GM12878 (cell line): ENCODE measurements at places on chromosomes 5 and 9. TPM values are rescaled to one million over a fixed set of nuclear protein-coding genes. Genes with fewer than 3 reads are reported as not detected.

DNA sequence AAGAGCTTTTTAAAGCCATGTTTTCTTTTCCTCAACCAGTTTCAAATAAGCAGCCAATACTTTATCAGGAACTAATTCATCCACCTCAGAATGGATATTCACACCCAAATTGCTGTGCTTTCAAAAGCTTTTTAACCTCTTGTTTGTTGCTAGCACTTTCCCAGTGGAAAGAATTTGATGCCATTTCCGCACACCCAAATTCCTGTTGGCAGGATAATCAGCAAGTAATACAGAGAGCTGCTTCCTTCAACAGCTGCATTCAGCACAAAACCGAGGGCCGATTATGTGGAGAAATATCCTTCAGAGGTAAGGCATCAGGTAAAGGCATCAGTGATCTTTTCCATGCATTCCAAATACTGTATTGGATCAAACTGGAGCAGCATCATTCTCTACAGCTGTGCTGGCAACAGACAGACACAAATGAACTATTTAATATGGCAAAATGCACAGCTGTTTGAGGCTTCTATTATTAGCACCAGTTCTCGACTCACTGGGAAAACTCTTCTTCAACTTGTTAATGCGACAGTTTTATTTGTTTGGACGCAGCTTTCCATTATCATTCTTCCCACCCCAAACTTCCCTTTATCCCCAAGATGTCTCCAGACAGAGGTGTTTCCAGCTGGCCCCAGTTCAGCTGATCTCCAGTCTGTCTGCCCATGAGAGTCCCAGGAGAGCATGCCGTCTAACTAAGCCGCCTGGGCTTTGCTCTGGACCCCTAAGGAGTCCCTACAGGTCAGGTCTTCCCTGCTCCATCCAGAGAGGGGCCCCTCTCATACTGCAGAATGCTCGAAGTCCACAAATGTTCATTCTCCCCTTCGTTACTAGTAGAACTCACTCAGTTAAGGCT, 22.2 kb upstream of the MGAT1 start:
- no peak for DNase-seq

- no peak for DNase-seq
Observed at GRCh38 chr5:168006456-168007130, 284.9 kb upstream of the WWC1 start.

GRCh38 chr5:140214831-140215230, 39.8 kb downstream of the CYSTM1 start:
- DNase-seq, result no peak

- DNase-seq, result peak; percentile 25
Observed at GRCh38 chr5:158559643-158560042, 540.1 kb downstream of the EBF1 start.

DNA sequence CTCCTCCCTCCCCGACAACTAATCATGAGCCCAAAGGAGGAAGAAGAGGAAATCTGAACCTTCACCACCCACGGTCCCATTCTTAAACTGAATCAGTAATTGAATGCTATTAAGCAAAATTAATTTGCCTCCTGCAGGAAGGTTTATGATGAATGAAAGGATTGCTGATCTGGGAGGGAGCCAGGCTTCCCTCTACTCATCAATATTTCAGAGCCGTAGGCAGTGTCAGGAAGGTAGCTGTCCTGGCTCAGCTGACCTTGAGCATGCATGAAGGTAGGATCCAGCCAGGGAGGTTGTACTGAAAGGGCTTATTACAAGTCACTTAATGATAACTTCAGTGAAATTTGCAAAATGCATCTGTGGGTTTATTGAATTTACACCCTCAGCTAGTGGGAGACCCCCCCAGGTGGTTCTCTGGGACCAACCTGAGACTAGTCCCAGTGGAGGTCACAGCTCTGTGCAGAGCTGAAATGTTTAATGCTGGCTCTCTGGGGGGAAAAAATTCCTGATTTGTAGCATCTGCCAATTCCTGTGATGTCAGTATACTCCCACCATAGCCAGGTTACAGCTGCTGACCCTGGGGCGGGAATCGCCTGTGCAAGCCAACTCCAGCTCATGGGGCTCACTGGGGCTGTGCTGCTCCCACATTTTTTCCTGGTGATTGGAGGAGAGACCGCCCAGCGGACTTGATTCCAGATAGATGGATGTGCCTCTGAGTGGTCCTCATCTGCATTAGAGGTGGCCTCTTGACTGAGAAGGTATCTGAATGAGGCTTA, 47.9 kb upstream of the NCS1 start:
- DNase-seq, result no peak

DNA sequence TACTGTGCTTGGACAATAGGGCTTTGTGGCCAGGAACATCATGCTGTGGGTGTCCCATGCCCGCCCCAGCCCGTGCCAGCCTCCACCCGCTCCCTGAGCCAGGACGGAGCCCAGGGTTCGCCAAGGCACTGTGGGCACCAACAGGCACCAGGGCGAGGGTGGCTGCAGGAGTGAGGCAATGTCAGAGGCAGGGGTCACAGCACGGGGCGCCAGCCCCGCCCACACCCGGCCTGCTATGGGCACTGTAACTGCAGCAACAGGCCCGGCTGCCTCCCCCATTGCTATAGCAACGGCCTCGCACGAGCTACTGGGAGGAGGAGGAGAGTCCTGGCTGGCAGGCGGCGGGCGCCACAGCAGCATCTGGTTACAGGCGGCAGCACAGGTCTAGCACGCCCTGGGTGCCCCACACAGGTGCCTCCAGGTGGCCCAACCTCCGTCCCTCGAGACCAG, 2.5 kb downstream of the ABCA2 start:
- no peak for DNase-seq

DNA sequence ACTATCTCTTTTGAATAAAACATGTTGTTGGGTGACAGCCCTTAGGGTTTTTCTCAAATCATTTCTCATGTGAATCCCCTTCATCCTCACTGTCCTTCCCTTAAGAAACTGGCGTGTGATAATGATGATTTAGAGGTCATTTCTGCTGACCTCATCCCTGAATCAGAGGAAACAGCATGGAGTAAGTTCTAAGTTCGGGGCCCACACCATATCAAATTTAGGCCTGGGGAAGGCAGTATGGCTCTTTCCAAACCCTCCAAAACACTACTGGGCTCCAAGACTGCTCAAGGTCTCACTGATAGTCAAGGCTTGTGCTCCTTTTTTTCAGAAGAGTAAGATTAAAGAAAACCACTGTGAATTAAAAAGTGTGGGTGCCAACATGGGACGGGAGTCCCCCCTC, 872 bp upstream of the SMIM3 start:
- DNase-seq, result no peak

GRCh38 chr5:93603793-93604643, 21.0 kb downstream of the NR2F1 start:
- DNase-seq, result no peak

DNA sequence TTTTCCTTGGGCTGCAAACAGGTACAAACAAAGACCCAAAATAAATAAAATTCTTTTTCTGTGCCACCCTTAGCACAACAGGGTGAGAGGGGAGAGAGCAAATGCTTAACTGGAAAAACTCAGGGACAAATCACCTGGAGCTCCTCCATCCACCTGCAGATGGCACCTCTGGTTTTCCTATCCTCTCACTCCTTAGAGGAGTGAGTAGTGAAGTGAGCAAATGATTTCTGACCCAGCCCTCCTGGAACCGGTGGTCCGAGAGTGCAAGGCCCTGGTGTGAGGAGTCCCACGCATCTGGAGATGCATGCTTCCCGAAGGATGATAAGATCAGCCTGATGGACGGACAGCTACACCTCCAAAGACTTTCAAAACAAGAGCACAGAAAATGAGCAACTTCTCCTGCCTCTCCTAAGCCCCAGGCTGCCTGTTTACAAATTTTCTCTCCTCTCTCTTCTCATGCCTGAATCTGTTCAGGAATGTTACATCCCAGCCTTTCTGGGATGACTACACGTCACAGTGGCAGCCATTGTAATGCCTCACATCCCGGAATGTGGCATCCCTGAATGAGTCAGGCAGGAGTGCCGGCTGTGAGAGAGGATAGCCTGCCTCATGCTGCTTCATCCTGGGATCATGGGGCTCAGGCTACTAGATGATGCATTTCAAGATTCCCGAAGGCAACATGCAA, 86.4 kb downstream of the ADRB2 start:
- no peak for DNase-seq

- no peak for DNase-seq
Observed at GRCh38 chr5:14204785-14205321, 61.7 kb downstream of the TRIO start.

DNA sequence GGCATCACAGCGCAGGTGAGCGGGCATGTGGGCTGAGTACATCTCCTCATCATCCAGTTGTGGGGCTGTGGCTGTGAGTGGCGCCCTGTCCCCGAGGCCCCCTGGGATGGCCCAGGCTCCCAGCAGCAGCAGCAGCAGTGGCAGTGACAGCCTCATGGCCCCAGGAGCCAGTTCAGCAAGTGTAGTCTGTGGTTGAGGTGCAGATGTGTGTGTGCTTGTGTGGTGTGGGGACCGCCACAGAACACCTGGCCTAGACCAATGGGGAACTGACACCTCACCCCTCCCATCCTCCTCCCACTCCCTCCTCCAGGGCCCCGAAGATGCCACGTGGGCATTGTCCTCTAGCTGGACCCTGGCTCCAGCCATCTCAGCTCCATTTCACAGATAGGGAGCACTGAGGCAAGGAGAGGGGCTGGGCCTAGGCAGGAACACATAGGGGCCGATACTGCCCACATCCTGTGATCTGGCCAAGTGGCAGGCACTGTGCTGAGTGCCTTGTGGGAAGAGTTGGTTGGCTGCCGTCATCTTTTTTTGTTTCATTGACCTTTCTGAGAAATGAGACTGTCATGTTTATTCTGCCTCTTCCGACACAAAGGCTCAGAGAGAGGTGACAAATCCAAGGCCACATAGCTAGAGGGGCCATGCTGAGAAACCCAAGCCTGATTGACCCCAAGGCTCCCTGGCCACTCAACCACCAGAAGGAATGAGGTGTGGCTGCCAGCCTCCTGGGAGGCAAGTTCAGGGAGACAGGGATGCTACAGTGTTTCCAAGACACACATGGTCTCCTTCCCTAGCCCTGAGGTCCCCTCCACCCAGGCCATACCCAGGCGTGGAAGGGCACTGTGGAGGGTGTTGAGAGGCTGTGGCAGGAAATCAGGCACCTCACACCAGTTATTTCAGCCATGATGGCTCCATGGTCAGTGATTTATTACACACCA, at the start of gene MZB1:
Gene MZB1, minus strand, starts transcription at position 213 of the 938 bp plus-strand sequence. Its CDS starts 57 bp downstream, at position 156.
- DNase-seq, result peak; percentile 95

- no peak for DNase-seq
Observed at GRCh38 chr5:119019949-119020348, 31.6 kb upstream of the DTWD2 start.

GRCh38 chr5:7676455-7676854, 174.5 kb downstream of the CFAP90 start:
- no peak for DNase-seq

The EFNA5 gene
- polyA plus RNA-seq, result 9.8 and 10.2 TPM in 2 replicates

The LRRTM2 gene
- 0.07 and 0.14 TPM in 2 replicates for polyA plus RNA-seq

The FBXO10 gene
- polyA plus RNA-seq, result 8.7 and 8.8 TPM in 2 replicates

The PCDHGA2 gene
- 0.05 TPM in 1 of 2 replicates, not detected in the other for polyA plus RNA-seq

The MYMK gene
- not detected in 2 replicates for polyA plus RNA-seq

The GDNF gene
- not detected in 2 replicates for polyA plus RNA-seq

The PCDHA3 gene
- 0.04 TPM in 1 of 2 replicates, not detected in the other for polyA plus RNA-seq
